ENCODE measurements at places on chromosomes 4 and X. TPM values are rescaled to one million over a fixed set of nuclear protein-coding genes. Genes with fewer than 3 reads are reported as not detected.

Gene EGFL6
- total RNA-seq = 20.2 TPM

Gene BRS3
- total RNA-seq = not detected

Gene HADH
- total RNA-seq = 52.3 TPM

Gene NAP1L3
- 6.4 TPM for total RNA-seq

Gene CXCL9
- total RNA-seq = not detected

Gene MAGEC1
- not detected for total RNA-seq

Gene PAGE5
- total RNA-seq = not detected

Data from metanephros (tissue), 2 donors.